ENCODE measurements at places on chromosomes 16 and 17.
A peak's percentile ranks its signal among the peaks of the same experiment; 100 is the strongest.

- DNase-seq = no peak
These were observed 3.0 kb downstream of the RHBDF2 start for GRCh38 chr17:76497979-76498875.

GRCh38 chr16:68031951-68032350 lies 8.9 kb downstream of the DUS2 start:
- DNase-seq = no peak

- DNase-seq = no peak
These were observed 8.4 kb downstream of the C16orf86 start for GRCh38 chr16:67674851-67675578.

DNA sequence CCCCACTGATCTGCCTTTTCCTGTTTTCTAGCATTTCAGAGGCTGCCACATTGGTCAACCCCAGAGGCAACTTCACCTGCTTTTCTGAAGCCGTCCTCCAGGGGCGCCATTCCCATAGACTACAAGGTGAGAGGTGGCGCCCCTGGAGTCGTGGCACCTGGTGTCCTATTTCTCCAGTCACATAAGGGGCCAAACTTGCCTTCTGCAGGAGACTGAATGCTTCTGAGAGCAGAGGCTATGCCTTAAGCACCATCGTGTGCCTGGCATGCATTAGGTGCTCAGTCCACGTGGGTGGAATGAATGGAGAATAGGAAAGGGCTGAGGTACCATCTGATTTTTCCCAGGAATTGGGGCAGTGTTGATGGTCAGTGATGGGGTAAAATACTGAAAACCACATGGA lies 164.8 kb downstream of the HAPSTR1 start:
- DNase-seq = peak; percentile 28

- DNase-seq = no peak
These were observed 7.2 kb downstream of the PDK2 start for GRCh38 chr17:50102164-50102991.

DNA sequence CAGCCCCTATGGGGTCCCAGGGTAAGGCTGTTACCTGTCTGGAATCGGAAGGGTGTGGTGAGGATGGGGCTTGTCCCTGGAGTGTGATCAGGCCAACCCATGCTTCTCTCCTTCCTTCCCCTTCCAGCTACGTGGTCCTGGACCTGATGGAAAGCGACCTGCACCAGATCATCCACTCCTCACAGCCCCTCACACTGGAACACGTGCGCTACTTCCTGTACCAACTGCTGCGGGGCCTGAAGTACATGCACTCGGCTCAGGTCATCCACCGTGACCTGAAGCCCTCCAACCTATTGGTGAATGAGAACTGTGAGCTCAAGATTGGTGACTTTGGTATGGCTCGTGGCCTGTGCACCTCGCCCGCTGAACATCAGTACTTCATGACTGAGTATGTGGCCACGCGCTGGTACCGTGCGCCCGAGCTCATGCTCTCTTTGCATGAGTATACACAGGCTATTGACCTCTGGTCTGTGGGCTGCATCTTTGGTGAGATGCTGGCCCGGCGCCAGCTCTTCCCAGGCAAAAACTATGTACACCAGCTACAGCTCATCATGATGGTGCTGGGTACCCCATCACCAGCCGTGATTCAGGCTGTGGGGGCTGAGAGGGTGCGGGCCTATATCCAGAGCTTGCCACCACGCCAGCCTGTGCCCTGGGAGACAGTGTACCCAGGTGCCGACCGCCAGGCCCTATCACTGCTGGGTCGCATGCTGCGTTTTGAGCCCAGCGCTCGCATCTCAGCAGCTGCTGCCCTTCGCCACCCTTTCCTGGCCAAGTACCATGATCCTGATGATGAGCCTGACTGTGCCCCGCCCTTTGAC lies 2.4 kb downstream of the MAPK7 start:
- no peak for DNase-seq

DNA sequence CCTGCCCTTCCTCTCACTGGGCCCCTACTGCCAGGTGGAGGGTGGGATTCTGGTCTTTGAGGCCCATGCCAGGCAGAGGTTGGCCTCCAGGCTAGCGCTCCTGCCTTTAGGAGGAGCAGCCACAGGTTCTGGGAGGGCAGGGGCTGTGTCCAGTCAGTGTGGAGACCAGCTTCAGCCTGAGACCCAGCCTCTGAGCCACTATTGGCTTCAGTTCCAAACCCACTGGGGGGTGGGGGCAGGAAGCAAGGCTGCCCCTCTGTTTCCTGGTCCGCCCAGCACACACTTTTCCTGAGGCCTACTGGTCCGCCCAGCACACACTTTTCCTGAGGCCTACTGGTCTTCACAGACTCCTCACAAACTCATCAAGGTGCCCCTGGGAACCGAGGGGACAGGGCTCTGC lies 16.4 kb downstream of the SLC5A10 start:
- no peak for DNase-seq

DNA sequence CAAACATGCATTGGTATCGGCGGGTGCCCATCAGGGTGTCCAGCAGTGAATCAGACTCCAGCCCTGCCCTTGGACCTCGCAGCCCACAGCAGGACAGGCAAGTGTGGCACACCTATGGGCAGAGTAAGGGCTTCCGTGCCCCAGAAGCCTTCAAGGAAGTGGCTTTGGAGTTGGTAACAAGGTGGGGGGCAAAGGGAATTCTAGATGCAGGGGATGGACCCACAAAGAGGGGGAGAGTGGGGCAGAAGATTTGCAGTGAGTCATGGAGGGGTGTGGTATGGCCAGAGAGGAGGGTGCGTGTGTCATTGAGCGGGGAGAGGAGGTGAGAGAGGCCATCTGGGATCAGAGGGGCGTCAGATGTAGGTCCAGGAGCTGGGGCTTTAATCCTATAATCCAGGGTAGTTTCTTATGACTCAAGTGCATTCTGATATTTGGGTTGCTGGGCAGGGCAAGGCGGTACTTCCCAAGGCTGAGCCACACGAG lies 8.5 kb upstream of the SPNS2 start:
- no peak for DNase-seq

- no peak for DNase-seq
These were observed 30.4 kb upstream of the FBXW10B start for GRCh38 chr17:15649861-15650421.

DNA sequence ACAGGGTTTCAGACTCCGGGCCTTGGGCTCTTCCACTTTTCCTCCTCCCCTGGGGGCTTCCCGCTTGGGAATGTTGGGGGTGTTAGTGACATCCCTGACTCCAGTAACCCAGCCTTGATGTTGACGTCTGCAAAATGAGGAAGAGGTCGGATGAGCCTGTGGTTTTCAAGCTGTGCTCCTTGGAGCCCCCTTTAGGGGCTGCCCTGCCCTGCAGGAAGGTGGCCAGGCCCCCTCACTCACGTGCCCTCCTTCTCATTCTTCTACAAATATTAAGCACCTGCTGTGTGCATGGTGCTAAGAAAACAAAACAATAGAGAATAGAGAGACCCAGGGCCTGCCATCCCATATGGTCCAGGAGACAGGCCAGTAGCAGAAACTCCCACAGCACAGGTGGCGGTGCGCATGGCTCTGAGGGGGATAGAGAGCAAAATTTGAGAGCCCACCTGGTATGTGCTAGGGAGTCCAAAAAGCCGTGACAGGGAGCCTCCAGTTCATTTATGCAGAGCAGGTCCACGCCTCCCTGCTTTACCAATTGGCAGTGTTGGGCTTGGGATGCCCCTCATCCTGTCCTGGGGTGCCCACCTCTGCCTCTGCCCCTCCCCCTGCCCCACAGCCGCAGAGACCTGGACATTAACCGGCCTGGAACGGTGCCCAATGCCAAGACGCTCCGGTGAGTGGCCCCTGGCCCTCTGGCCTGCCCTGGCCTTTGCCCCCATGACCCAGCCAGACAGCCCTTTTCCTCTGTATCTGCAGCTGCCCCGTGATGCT lies 7.4 kb downstream of the NDRG4 start:
- DNase-seq = no peak

DNA sequence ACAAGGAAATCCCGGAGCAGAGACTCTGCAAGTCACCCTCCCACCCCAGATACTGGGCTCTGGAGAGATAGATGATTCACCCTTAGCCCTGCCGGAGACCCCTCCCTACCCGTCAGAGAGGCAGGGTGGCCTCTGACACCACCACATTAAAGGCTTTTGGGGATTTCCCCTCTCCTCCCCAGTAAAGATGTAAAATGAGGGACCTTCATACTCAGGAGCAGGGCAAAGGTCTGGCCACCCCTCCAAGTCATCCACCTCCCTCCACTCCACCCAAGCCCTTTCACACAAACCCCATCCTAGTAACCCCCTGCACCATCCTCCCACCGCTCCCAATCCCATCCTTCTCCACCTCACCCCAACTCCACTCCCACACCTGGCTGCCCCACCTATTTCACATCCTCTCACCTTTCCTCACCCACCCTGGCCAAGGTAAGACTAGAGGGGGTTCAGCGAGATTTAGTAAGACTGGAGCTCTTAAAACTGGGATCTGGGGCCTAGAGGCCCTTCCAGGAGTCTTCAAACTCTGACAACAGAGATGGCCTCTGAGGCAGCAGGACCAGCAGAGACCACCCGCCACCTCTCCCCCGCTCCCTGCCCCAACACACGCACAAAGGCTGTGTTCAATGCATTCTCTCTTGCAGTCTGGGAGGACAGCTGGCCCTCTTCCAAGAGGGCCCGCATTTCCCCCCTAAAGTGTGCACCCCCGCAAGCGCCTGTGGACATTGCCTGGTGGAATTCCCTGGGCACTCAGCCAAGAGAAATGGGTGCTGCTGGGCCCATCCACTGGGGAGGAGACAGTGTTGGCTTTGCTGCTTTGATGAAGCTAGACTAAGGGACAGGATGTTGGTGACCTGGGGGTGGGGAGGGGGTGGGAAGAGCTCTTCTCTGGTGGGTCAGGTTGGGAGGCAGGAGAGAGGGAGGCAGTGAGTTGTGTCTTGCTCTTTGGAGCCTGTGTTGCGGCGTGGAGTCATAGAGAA lies 1.1 kb downstream of the ABAT start:
- DNase-seq = no peak

- no peak for DNase-seq
These were observed 85.9 kb upstream of the TOB1 start for GRCh38 chr17:50952013-50952412.

DNA sequence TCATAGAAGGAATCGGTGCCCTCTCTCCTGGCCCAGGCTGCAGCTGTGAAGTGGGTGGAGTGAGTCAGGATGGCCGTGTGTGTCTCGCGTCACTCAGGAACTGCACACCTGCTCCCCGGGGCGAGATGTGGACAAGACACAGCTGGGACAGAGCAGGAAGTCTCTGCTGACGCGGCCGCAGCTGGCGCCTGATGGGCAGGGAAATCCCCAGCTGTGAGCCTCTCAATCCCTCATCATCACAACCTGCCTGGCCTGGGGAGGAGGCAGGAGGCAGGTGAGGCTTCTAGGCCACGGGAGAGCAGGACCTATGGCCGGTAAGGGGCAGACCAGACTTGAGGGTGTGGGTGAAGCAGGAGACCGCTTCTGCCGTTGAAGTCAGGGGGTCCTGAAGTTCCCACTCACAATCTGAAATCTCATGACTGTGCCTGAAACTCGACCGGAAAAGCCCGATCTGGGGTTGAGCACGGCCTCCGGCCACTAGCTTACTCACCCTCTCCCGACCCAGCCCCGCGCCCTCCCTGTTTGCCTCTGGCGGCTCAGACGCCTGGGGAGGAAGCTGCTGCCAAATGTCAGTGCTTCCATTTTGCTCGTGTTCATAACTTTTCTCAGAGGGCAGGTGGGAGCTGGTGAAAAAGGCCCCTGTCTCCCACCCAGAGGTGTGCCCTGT lies 1.1 kb upstream of the TRPV3 start:
- no peak for DNase-seq

- DNase-seq = no peak
These were observed 678.1 kb upstream of the GOT2 start for GRCh38 chr16:59411961-59412841.

GRCh38 chr17:12936501-12936900 lies 81.3 kb downstream of the ELAC2 start:
- no peak for DNase-seq

DNA sequence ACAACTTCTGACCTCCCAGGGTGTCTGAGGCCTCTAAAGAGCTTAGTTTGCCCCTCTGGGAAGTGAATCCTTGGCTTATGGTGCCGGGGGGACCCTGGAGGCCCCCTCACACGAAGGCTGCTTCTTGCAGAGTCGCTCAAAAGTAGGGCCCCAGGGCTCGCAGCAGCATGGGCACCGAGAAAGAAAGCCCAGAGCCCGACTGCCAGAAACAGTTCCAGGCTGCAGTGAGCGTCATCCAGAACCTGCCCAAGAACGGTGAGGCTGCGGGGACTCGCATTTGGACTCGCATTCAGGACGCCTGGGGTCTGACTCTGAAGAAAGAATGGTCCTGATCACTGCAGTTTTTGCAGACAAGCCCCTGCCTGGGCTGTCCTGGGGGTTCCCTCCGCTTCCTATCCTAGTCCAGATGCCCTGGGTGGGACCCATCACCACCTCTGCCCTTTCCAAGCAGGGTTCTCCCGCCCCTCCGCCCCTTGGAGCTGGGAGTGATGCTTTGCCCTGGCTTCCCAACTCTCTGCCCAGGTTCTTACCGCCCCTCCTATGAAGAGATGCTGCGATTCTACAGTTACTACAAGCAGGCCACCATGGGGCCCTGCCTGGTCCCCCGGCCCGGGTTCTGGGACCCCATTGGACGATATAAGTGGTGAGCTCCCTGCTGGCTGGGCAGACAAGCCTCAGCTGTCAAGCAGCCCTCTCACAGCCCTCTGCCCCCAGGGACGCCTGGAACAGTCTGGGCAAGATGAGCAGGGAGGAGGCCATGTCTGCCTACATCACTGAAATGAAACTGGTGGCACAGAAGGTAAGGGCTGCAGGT lies 698 bp downstream of the ACBD4 start:
- DNase-seq = no peak

GRCh38 chr16:16868727-16869126 lies 489.8 kb downstream of the NPIPA7 start:
- DNase-seq = no peak

- peak; percentile 71 for DNase-seq
These were observed 829 bp downstream of the PITPNM3 start for GRCh38 chr17:6555331-6556120.

DNA sequence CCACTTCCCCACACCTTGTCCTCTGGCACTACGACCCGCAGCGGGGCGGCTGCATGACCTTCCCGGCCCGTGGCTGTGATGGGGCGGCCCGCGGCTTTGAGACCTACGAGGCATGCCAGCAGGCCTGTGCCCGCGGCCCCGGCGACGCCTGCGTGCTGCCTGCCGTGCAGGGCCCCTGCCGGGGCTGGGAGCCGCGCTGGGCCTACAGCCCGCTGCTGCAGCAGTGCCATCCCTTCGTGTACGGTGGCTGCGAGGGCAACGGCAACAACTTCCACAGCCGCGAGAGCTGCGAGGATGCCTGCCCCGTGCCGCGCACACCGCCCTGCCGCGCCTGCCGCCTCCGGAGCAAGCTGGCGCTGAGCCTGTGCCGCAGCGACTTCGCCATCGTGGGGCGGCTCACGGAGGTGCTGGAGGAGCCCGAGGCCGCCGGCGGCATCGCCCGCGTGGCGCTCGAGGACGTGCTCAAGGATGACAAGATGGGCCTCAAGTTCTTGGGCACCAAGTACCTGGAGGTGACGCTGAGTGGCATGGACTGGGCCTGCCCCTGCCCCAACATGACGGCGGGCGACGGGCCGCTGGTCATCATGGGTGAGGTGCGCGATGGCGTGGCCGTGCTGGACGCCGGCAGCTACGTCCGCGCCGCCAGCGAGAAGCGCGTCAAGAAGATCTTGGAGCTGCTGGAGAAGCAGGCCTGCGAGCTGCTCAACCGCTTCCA lies 2.6 kb downstream of the METTL26 start:
- DNase-seq = no peak

- DNase-seq = no peak
These were observed 13.3 kb downstream of the TBKBP1 start for GRCh38 chr17:47707056-47707804.

GRCh38 chr16:84754353-84754856 lies 54.6 kb downstream of the USP10 start:
- peak; percentile 93 for DNase-seq
